ENCODE measurements at places on chromosomes 1 and 21.

GRCh38 chr1:212920896-212921295, 29.4 kb upstream of the VASH2 start:
- DNase-seq: no peak

GRCh38 chr1:6287431-6287886, 26.6 kb upstream of the GPR153 start:
- DNase-seq: peak; percentile 68

GRCh38 chr1:11970441-11971185, 9.6 kb upstream of the MFN2 start:
- DNase-seq: no peak

DNA sequence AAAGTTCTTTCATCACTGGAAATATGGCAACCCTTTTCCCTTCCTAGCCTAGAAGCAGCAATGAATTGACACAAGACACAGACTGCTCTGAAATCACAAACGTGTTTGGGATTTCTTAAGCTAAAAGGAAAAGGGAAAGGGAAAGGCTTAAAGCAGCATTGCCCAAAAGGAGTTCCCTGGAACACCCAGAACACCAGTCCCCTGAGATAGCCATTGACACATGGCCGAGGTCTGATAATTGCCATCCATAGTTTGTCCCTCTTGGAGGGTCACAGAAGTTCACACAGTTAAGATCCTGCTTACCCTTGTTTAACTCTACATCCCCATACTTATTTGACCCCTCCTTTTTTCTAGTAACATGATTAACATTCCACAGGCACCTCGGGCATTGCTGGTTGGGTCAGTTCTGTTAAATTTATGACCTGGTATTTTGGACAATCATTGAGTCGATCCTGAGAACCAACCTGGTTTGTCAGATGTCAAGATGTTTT, 72.9 kb downstream of the ZNF281 start:
- no peak for DNase-seq

DNA sequence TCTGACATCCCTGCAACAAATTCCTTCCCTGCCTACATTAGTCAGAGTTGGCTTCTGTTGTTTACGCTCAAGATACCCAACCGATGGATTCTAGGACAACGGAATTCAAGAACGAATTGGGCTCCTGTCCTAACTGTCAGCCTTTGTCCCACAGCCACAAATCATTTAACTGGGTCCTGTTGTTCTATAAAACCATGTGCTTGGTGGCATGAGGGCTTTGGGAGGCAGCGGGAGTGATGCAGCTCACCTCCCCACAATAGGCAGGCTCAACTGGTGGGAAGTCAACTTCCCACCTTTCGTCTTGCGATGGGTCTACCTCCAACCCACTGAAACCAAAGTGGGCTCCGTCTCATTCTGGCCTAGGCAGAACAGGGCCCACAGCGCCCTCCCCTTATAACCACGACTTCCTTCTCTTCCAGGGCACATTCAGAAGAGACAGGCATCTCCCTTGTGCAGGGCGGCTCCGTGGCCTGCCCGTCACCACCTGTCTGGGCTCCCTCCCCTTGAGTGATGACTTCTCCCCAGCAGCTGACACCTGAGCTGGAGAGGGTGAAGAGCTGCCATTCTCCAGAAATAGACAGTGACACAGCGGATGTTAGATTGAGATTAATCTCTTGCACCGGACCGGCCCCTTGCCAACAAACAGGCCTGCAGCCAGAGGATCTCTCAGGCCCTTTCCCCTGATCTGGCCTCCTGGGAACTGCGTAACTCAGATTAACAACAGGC, 26.5 kb downstream of the LRRC38 start:
- DNase-seq: no peak

- DNase-seq: no peak
Measured at GRCh38 chr1:88330201-88330600, 353.9 kb upstream of the PKN2 start.

DNA sequence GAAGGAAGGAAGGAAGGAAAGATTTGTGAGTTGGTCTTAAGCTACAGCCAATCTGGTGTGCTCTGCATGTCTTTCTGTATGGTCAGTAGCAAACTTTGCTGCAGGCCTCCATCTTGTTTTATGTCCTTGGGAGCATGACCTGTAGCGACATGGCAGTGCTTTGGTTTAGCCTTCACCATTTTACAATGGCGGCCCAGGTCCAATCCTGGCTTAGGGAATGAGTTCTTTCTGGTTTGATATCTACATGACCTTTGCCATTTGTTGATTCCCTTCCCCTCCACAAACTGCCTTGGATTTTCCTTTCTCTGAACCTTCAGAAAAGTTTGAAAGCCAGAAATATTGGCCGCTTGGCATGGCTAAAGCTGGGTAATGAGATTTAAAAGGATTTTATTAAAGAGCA, 30.5 kb upstream of the TSPEAR start:
- DNase-seq: peak; percentile 3

DNA sequence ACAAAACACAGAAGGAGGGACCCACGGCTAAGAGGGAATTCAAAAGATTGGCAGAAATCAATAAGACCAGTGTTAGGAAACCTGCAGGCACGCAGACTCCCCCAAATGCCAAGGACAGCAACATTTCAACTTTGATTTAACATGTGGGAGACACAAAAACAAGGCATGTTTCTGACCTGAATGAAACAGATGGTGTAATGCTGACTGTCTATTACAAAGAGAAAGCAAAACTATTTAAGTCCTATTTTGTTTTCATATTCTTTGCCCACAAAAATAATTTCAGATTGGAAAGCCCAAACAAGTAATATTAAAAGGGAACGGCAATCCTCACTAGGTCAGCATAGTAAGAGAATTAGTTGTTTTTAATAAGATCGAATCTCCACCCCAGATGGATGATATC, 107.9 kb downstream of the S1PR1 start:
- no peak for DNase-seq

DNA sequence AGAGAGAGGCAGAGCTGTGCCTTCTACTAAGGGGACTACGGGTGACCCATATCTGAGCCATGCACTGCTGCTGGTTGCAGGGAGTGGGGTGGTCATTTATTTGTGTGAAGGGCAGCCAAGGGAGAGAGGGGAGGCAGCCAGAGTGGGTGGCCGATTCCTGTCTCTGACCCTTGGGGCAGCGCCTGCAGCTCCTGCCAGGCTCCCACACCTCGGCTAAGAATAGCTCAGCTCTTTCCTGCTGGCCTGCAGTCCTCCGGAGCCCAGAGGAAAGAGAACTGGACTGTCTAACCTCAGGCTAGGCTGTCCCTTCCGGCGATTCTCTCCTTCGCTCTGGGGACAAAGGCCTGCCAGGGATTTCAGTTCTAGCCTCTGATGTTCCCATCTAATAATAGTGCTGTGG, 11.6 kb upstream of the CD34 start:
- DNase-seq: no peak

DNA sequence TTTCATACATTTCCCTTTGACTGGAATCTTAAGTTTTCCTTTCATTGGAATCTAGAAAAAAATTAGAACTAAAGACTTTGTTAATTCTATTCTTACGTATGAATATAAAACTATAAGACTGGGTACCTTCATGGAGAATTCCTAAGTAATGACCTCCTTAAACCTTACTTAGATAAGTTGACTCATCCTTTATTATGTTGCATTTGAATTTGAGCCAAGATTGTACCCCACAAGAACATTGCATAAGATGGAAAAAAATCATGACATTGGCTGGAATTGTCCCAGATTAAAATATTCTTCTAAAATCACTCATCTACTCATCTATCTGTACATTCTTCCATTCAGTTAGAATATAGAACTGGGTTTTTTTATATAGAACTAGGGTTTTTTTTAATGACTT, 137.4 kb downstream of the C1orf21 start:
- DNase-seq: no peak

GRCh38 chr1:53327182-53327913, 522 bp downstream of the LRP8 start:
- peak; percentile 71 for DNase-seq

GRCh38 chr21:41010101-41010435, 157.9 kb upstream of the BACE2 start:
- DNase-seq: no peak

DNA sequence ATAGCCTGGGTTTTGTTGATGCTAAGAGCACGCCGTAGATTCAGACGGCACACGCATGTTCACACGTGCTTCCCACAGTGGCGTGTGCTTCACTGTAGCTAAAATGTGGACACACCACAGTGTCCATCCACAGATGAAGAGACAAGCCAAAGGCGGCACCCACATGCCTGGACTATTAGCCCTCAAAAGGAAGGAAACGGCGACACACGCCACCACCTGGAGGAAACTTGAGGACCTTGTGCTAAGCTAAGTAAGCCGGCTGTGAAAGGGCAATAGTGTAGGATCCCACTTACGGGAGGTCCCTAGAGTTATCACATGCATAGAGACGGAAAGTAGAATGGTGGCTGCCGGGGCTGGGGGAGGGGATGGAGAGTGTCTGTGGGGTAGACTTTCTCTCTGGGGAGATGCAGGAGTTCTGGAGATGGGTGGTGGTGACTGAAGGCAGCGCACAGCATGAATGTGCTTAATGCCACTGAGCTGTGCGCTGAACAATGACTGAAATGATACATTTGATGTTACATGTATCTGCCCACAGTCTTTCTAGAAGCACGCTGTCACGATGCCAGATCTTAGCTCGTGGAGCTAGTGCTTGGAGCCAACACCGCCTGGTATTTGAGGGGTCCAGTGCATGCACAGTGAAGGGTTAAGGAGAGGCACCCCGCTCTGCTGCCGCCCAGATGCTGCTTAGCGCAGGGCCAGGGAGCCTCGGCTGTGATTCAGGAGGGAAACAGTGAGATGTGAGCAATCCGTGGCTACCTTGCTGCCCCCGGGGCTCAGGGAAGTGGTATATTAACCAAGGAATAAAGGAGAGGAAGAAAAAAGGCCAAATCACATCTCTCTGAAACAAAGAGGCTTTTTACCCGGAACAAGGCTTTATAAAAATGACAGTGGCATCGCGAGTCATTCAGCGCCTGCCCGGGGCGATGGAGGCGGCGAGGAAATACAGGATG, 103.7 kb downstream of the PRDM16 start:
- no peak for DNase-seq

DNA sequence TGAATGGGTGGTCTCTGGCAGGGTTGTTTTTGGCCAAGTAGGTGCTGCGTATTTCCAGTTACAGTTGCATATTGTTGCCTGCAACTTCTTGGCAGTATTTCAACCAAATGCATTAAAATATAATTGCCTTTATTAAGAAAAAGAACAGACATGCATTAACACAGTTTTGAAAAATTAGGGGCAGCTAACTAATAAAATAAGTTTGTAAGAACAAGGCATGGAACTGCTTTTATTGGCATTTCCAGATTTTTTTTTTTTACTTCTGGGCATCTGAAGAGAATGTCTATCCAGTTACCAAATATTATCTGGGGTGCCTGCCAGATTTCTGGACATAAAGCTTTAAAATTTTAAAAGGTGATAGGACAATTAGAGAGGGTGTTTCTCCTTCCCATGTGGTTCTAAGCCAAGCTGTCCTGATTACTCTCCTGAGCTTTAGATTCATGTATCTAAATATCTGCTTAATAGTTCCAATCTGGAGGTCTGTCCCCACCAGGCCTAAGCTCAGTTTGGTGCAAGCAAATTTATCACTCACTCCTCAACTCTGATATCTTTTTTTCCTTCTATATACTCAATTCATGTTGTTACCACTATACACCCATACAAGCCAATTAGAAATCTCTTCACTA, 553.3 kb upstream of the USP24 start:
- DNase-seq: no peak

GRCh38 chr1:160539990-160540858, 17.2 kb upstream of the SLAMF6 start:
- no peak for DNase-seq

DNA sequence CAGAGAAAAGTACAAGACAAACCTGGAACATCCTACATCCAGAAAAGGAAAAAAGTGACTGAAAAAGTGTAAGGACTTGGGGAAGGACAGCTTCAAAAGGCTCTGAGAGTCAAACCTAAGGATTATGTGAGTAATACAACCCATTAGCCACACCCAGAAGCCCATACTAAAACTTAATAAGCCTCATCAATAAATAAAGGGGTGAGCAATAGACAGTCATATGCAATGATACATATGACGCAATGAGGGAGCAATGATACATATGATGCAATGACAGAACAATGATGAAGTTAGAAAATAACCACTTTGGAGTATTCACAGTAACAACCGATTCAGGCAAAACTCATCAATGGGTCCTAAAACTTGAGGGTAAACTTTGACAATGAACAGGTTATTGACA, 50.1 kb downstream of the BRWD1 start:
- DNase-seq: no peak

- no peak for DNase-seq
Measured at GRCh38 chr1:230300322-230301301, 125.5 kb downstream of the PGBD5 start.

GRCh38 chr1:152108882-152109222, 6.4 kb downstream of the TCHH start:
- DNase-seq: no peak

GRCh38 chr1:69256036-69256435, 311.7 kb upstream of the LRRC7 start:
- no peak for DNase-seq

DNA sequence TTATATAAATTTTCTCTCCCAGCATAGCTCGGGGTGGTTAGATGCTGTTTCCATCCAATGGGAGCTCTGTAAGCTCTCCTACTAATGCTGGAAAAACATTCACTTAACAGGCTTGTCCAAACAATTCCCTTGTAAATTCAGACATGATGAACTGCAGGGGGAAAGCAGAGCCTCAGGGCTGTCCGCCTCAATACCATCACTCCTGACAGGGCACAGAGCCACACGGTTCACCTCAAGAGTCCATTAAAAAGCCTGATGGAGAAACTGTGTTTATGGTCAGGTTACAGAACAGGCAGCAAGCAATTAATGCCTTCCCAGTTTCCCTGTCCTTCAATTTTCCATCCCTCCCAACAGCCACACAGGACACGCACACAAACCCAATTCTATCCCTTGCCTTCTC, 171.0 kb downstream of the BRINP2 start:
- DNase-seq: no peak

GRCh38 chr1:92792340-92792782, 7.5 kb upstream of the EVI5 start:
- no peak for DNase-seq

- peak; percentile 81 for DNase-seq
Measured at GRCh38 chr1:162069334-162070093, at the start of gene NOS1AP. Gene NOS1AP, plus strand, starts transcription at chr1:162069691. Its CDS starts 487 bp downstream, at chr1:162070178.

- no peak for DNase-seq
Measured at GRCh38 chr21:37489553-37489952, 123.0 kb downstream of the DYRK1A start.

- DNase-seq: no peak
Measured at GRCh38 chr21:29235714-29236197, 63.0 kb upstream of the BACH1 start.

DNA sequence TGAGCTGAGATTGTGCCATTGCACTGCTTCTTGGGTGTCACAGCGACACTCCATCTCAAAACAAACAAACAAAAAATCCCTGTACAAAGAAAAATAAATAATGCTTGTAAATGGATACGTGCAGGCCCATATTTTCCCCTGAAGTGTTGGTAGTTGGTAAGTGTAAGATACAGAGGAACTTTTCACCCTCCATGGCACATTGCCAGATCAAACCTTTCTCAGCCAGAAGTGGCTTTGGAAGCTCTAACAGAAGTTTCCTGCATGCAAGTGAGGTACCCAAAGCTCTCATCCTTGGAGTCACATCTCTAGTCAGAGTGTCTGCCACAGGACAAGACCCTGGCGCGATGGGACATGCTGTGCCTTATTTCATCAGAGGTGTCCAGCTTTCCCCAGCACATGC, 7.3 kb downstream of the NDUFV3 start:
- no peak for DNase-seq
